ENCODE measurements at places on chromosomes 2 and 18. TPM values are rescaled to one million over a fixed set of nuclear protein-coding genes. Genes with fewer than 3 reads are reported as not detected.
A peak's percentile ranks its signal among the peaks of the same experiment; 100 is the strongest.

Gene SALL3
- not detected for polyA plus RNA-seq

Gene GNAL
- 1.1 TPM for polyA plus RNA-seq

Gene IL1F10
- not detected for polyA plus RNA-seq

- no peaks in the 10 kb centered on the region for H3K36me3 ChIP-seq
- DNase-seq, result peak; percentile 67
- no peak overlapping the region for H3K27ac ChIP-seq
- H3K4me3 ChIP-seq, result no peak overlapping the region
- H3K27me3 ChIP-seq, result no peaks in the 10 kb centered on the region
- H3K4me1 ChIP-seq, result no peaks in the 10 kb centered on the region
Measured at GRCh38 chr2:227597036-227597435, 1.7 kb upstream of the SCYGR2 start.

DNA sequence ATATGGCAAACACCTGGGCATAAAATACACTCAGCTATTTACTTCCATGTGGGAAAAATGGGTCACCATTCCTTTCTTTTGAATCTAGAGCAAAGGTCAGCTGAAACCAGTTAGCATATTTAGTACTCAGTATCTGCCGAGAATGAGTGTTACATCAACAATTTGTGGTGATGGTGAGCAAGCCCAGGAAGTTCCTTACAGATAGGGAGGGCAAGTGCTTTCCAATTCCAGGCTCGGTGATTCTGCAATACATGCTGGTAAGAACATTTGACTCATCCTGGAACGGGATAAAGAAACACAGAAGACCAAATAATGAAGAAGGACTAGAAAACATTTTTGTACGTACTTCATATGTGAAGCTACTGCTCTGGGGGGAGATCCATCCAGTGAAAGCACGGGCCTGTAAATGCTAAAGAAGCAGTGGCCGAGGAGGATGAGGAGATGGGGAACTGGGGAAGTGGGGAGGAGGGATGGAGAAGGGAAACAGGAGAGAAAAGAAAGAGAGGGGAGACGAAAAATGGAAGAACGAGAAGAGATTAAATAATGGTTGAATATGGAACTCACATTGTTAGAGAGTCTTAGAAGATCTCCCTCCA lies 251.9 kb downstream of the TTC32 start:
- no peak for DNase-seq
- H3K27me3 ChIP-seq, result no peaks in the 10 kb centered on the region
- H3K4me3 ChIP-seq, result no peak overlapping the region
- H3K27ac ChIP-seq, result no peak overlapping the region
- H3K4me1 ChIP-seq, result no peaks in the 10 kb centered on the region

- no peak for DNase-seq
- H3K4me3 ChIP-seq, result no peak overlapping the region
- no peaks in the 10 kb centered on the region for H3K27me3 ChIP-seq
- H3K4me1 ChIP-seq, result no peaks in the 10 kb centered on the region
- H3K27ac ChIP-seq, result no peak overlapping the region
Measured at GRCh38 chr2:201790989-201791388, 10.3 kb upstream of the ALS2 start.

Gene ANTXR1
- 10.0 TPM for polyA plus RNA-seq

Gene LGALSL
- polyA plus RNA-seq, result 7.4 TPM

Gene HOXD10
- polyA plus RNA-seq, result not detected

GRCh38 chr2:235543851-235544688 lies 50.2 kb downstream of the AGAP1 start:
- H3K36me3 ChIP-seq, result no peaks in the 10 kb centered on the region
- H3K27me3 ChIP-seq, result no peaks in the 10 kb centered on the region
- DNase-seq, result no peak

DNA sequence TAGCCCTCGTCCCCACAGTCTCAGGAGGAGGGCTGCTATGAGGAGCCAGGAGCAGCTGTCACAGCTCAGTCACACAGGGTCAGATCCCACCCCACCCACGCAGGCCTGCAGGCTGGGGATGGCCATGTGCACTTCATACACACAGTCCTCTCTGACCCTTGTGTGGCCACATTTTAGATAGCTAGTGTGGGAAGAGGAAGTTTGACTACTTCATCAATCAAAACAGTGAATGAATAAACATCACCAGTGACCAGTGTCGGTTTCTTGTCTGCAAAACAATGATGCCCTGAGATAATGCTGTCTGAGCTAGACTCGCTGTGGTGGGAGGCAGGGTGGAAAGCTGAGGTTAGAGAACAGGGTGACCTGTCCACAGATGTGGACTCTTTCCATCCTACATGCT lies 107.1 kb downstream of the PIEZO2 start:
- no peaks in the 10 kb centered on the region for H3K4me1 ChIP-seq
- no peak overlapping the region for H3K27ac ChIP-seq
- no peaks in the 10 kb centered on the region for H3K36me3 ChIP-seq
- DNase-seq, result no peak
- no peaks in the 10 kb centered on the region for H3K27me3 ChIP-seq

- no peaks in the 10 kb centered on the region for H3K36me3 ChIP-seq
- H3K27me3 ChIP-seq, result no peaks in the 10 kb centered on the region
- H3K27ac ChIP-seq, result peak overlapping the region; percentile 69
- H3K4me3 ChIP-seq, result no peak overlapping the region
Measured at GRCh38 chr2:42922293-42922692, 129.9 kb upstream of the HAAO start.

DNA sequence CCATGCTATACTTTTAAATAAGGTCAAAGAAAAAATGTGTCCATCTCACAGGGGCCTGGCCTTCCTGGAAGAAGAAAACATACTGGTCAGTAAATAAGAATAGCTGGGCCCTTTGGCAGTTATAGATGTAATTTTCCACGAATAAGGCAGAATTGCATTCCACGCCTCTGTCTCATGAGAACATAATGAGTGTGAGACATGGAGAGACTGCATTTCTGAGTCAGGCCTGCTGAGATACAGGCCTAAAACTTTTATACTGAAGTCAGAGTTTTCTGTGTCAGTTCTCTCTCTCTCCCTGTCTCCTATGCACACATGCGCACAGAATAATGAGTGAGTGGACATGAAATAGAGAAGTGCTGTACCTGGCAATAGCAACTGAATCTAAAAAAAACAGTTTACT lies 20.4 kb upstream of the IL1R1 start:
- H3K27me3 ChIP-seq, result no peaks in the 10 kb centered on the region
- DNase-seq, result no peak
- H3K4me1 ChIP-seq, result peaks cover 59% of the 10 kb centered on the region

Measured in stomach (tissue), 19 donors.